ENCODE measurements at places on chromosomes 4 and X.
A peak's percentile ranks its signal among the peaks of the same experiment; 100 is the strongest.

DNA sequence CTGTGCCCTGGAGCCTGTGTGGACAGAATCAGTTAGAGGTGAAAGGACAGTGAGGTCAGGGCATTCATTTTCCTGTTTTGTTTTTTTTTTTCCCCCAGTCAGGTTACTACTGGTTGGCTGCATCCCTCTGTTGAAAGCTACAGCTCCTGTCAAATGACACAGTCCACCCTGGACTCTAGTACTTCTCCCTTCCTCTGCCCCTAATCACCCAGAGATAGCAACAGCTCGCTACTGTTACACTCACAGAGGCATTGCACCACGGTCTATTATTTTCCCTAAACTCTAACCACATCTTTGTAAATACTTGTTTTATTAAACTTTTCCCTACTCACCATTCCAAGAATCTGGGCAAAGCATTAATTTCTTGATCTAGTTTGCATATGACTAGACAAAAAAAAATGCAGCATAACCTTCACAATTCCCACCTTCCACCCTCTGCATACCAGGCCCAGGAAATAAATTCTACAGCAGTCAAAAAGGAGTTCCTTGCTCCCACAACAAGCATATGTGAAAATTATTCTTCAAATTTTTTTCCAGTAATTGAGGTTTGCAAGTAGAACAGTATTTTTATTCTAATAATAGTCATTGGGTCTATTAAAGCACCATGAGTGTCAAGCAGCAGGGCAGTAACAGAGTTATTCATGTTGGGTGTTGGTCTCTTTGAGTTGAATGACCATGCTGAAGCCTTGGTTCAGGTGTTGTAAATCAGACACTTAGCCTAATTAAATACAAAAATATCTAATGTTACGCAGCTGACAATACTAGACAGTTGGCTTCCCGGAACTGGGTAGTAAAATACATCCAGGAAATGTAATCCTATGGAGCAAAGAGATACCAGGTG lies 329.2 kb downstream of the INPP4B start:
- DNase-seq, result no peak

DNA sequence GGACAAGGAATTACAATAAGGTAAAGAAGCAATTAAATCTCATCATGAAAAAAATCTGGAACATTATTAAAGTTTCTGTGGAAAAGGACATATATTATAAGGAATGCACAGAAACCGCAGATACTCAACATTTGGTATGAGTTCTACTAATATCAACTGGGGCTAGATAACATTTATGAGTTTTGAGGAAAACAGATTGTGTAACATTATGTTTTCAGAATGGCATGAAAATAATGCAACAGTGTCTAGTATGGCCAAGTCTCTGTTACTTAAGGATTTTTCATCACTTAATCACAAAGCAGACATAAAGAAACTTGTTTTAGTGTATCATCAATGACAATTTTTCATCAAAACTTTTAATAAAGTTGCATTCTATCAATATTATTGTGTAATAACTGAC lies 785.0 kb downstream of the GLUD2 start:
- DNase-seq, result no peak

GRCh38 chr4:139692309-139693012 lies 26.8 kb downstream of the MGST2 start:
- peak; percentile 50 for DNase-seq

DNA sequence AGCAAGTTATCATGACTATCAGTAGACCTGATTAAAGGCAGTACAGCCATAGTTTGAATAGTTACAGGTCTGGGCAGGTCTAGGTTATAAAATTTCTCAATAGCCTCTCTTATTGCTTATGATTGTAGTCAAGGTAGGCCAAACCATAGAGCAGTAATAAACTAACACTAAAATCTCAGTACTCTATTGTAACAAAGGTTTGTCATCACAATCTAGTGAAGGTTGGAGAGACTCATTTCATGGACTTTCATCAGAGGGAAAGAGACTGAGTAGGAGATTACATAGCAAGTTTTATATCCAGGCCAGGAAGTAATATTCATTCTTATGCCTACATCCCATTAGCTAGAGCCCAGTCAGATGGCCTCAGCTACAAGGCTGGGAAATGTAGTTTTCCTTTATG lies 141.0 kb downstream of the ASB9 start:
- no peak for DNase-seq

DNA sequence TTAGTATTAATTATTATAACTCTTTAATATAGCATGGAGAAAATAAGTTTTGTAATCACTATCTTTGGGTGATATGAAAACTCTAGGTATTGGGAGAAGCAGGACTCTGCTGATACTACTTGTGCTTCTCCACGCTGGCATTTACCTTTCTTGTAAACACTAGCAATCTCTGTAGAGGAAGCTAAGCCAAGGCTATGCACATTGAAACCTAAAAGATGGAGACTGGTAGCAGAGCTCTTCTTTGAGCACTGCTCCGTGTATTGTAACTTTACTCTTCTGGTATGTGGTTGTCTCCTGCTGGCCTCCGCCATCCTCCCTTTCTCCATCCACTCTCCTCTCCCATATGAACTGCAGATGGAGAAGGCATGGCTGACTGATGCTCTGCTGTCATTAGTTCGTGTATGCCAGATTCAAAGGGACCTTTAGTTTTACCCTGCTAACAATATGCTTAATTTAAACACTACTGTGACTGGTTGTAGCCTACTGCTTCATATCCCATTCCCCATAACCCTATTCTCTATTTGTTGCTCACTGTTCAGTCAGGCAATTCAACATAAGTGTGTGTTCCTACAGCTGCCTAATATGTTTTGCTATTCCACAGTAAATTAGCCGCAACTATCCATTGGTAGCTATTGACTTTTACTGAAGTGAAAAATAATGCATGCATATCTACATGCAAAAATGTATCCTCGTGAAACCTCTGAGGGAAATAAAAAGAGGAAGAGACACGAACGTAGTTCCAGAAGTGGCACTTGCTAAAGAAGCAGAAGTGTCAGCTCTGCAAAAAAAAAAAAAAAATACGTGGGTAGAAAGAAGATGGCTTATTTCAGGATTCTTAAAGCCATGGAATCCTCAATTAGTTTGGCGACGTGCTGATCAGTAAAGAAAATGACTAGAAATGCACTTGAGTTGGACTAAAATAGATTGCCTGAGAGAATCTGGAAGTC lies 55.6 kb upstream of the CCSER1 start:
- DNase-seq, result peak; percentile 84

DNA sequence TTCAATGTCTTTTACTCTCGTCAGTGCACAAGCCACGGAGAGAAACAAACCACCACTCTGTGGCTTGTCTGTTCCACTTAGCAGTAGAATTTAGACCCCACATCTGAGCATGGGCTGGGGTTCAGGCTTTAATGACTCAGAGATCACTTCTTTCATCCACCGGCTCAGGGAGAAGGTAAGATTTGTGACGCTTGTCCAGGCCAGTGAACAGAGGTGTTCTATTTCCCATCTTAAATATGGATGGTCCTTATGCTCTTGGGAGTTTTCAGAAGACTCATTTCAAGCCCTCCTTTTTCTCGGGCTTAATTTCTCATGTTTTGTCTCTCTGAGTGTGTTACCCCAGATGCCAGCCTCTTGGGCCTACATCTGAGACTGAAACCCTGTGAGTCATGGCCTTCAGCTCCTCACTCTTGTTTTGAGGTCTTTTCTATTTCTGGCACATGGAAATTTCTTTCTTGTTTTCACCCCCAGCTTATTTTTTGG lies 127.4 kb upstream of the SFRP2 start:
- no peak for DNase-seq

GRCh38 chrX:39267176-39267575 lies 465.9 kb downstream of the MID1IP1 start:
- DNase-seq, result no peak

GRCh38 chr4:25182937-25183336 lies 22.7 kb upstream of the SEPSECS start:
- no peak for DNase-seq

DNA sequence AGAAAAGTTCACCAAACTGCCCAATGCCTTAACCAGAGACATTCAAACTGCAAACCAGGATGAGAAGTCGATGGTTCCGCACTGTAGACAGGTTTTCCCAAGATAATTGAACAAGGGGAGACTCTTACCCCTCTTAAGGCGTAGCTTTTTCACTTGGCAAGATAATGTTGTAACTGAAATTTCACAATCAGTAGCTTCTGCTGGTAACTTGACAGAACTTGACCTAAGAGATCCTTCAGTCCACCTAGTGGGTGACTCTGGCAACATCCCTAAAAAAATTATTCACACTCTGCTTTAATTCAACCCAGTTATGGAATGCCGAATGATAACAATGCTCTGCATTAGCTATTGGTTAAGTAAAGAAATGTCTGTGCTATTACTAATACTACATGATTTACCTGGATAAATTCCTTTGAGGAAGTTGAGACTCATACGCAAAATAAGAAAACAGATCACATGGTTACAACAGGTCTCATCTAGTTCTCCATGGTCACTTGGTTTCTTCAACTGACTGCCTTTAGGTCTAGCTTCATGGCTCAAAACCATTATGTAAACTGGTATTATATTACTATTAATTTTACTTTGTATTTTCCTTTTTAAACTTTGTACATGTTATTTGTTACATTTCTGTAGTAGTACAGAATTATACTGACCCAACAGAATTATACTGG lies 9.1 kb downstream of the ELF2 start:
- DNase-seq, result peak; percentile 89

Data from inflammatory macrophage treated with lipopolysaccharide for 4 hours (primary cell).